Fibroblast of gingiva (primary cell): ENCODE measurements at places on chromosomes 5 and 9.

DNA sequence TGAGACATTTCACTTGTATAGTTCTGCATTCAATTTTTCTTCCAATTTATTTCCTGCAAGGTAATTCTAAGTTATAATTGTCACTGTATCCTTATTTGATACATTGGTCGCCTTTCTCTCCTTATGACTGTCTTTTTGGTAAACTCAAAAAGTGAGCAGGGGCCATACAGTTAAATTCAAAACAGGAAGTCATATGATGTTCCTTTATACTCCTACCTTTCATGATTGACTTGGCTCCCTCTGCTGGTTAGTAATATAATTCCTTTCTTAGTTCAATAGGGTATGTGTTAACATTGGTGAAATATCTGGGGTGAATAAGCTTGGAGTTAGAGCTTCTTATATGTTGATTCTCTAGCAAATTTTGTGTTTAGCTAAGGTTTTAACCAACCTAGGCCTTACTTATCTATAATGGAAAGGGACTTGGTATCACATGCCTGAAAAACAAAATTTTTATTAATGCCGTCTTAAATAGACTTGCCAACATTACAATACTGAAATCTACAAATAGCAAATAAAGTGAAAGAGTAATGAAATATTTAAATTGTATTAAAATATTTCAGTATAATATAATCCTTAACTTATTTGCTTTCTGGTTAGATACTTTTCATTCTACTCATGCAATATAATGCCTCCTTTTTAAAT is 6.0 kb upstream of the NIPBL start:
- peak; percentile 57 for DNase-seq

GRCh38 chr5:125413496-125414274 is 667.2 kb upstream of the ZNF608 start:
- no peak for DNase-seq

DNA sequence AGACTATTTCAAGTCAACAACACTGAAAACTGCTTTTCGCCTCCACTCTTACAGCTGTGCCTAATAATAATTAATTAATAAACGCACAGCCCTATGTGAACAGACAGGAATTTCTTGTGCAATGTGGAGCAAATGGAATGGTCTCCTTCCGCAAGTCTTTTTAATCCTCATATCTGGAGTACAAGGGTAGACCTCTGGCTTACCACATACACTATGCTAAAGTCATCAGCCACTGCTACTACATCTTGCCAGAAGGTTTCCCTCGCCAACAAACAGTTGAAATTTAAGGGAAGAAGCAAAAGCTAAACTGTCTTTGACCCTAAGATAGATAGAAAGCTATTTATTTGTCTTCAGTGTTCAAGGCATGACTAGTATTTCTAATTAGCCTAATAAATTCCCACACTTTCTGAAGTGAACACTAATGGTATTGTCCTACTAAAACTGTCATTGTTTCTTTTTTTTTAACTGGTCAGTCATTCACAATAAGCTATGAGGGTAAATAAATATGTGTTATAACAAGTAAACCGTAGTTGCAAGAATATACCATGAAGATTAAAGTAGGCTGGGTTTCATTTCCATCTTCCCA is 63.9 kb downstream of the GOLPH3 start:
- DNase-seq = no peak

GRCh38 chr5:147321569-147321968 is 86.7 kb downstream of the STK32A start:
- DNase-seq = no peak

DNA sequence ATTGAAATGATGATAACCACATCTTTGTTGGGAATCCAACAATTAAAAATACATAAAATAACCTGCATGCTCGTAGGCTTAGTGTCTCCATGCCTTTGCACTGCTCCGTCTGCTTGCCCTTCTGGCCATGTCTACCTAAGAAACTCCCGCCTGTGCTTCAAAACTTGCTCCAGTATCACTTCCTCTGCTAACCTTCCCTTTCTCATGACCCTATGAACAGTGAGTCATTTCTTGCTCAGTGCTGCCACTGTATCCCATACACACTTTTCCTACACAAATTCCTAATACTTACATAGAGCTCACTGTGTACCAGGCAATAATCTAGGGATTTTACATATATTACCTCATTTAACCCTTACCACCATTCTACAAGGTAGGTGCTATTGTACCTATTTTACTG is 33.5 kb downstream of the TMEM245 start:
- DNase-seq = no peak

DNA sequence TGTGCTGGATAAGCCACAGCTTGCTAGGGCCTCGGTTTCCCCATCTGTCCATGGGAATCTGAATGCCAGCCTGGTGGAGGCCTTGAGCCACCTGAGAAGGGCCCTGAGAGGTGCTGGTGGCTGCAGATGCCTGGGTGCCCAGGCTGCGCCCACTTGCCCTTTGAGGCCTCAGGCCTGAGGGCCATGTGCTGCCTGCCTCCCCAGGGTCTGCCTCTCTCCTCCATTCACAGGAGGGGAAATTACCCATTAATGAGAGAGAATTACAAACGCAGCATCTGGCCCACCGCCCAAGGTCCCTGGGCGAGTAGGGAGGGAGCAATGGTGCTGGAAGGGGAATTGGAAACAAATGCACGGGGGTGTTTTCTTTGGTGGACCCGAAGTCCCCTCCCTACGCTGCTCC is 59.6 kb downstream of the BARX1 start:
- no peak for DNase-seq

DNA sequence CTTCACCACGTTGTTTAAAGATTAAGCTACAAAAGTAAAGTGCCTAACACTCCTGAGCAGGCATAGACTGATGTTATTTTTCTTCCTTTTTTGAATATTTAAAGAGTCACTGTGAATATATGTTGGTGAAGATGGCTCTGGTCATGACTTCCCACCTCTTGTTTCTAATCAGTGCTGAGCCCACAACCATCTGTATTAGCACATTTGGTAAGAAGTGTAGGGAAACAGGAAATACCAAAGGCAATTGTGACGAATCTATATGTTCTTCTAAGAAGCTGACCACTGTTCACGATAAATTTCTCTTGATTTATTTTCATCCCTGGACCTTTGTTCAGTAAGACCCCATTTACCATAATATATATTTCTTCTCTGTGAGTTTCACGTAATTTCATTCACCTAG is 108.3 kb upstream of the PCA3 start:
- no peak for DNase-seq

DNA sequence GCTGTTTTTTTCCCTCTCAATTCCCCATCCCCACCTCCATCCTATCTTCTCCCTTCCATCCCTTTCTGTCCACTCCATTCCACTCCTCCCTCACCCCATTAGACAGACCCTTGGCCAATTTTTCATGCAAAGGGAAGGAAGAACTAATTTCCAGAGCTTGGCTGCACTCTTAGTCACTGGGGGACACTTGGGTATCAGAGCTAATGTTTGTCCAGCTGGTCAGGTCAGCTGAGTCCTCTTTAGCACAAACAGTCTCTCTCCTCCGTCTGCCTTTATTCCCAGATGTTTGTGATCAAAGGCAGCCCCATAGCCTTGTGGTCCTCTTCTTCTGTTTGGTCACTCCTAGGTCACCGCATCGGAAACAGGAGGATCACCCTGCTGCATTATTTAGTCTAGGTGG is 148.5 kb downstream of the NMUR2 start:
- no peak for DNase-seq

- no peak for DNase-seq
Measured at GRCh38 chr9:107827304-107827703, 337.7 kb upstream of the KLF4 start.
